ENCODE measurements at places on chromosomes 6 and 20. TPM values are rescaled to one million over a fixed set of nuclear protein-coding genes. Genes with fewer than 3 reads are reported as not detected.

GRCh38 chr6:29850011-29850553 lies 22.5 kb downstream of the HLA-G start:
- DNase-seq: no peak

- peak; percentile 97 for DNase-seq
These were observed 72.1 kb downstream of the CBFA2T2 start for GRCh38 chr20:33561692-33562601.

The SNRPB2 gene
- total RNA-seq: 133 TPM

GRCh38 chr6:139364302-139364981 lies 10.0 kb downstream of the CITED2 start:
- DNase-seq: peak; percentile 60

The C6orf163 gene
- total RNA-seq: 0.29 TPM

GRCh38 chr6:71246596-71246995 lies 42.0 kb upstream of the OGFRL1 start:
- DNase-seq: no peak

GRCh38 chr6:152573762-152574161 lies 63.4 kb downstream of the SYNE1 start:
- DNase-seq: no peak

DNA sequence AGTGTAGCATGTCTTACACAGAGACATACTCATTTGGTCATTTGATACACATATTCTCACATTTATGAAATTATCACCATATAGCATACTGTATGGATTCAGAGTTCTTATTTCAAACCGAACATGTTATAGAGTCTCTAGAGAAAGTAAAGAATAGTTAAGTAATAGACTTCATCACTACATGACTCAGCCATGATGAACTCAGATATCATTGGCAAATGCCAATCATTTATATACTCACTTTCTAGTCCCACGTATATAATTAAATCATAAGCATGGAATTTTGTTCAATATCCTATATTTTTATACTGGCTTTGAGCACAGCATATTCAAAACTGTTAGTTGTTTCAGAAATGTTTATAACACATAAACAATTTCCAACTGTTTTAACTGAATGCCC lies 749.9 kb downstream of the HACE1 start:
- DNase-seq: no peak

DNA sequence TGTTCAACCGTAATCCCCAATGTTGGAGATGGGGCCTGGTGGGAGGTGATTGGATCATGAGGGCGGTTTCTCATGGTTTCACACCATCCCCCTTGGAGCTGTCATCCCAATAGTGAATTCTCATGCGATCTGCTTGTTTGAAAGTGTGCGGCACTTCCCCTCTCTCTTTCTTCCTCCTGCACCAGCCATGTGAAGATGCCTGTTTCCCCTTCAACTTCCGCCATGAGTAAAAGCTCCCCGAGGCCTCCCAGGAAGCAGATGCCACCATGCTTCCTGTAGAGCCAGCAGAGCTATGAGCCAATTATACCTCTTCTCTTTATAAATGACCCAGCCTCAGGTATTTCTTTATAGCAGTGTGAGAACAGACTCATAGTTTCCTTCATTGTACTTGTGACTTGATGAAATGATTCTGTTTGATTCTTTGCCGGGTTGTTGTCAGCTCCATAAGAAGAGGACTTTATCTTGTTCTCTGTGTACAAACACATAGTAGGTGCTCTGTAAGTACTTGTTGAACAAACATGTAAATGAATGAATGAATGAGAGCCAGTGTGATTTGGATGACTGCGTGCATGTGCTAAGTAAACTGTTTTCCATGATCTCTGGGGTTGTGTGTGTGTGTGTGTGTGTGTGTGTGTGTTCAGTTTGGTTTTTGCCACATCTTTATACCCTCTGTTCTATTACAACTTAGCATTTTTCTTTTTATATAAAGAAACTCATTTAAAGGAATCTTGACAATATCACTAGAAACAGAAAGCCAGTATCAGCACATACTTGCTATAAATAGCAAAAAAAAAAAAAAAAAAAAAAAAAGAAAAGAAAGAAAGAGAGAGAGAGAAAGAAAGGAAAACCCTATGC lies 22.5 kb upstream of the PTGIS start:
- no peak for DNase-seq

The ALDH8A1 gene
- 0.12 TPM for total RNA-seq

DNA sequence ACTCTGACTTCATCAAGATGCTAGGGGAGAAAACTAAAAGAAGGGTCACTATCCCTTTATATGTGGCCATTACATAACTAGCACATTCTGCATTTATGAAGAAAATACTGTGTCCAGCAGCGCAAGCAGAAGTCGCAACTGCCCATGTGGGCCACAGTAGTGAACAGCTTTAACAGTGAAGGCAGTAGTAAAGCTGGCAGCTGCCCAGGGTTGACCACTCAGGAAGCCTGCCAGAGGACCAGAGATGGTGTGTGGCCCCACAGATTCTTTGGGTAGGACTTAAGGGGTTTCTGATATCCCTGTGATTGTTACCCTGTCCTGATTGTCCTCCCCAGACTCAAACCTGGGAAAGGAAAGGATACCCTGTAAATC lies 88.3 kb upstream of the NT5E start:
- DNase-seq: no peak

DNA sequence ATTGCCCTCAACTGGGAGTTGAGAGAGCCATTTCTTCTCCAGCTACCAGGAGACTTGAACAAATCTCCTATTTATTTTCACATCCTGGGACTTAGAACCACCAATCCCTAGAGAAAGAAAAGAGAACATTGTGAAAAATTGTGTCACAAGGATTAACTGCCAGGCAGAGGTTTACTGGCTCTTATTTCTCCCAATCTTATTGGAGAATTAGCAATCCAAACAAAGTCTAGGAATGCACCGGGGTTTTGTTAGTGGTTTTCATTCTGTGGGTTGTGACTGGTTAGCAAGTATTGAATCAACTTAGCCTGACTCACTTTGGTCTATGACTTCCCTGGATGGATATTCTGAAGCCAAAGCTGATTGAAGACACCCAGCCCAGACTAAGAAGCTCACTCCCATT lies 21.2 kb upstream of the ENPP5 start:
- peak; percentile 63 for DNase-seq

DNA sequence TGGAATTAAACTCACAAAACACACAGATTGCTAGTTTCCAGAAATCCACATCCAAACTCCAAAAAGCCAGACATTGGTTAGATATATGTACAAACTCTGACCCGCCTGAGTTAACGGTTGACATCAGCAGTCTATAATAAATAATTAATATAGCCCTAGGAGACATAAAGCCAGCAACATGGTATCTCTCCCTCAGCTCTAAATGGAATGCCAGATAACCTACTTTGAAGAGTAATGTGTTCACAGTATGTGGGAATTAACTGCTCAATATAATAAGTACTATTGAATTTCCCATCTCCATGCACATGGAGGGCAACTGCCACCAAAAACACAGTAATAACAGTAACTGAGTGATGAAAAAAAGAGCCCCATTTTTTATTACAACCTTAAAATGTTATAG lies 383.2 kb downstream of the CD83 start:
- DNase-seq: no peak

The MLN gene
- not detected for total RNA-seq

- DNase-seq: no peak
These were observed 23.6 kb downstream of the NSFL1C start for GRCh38 chr20:1443085-1443484.

DNA sequence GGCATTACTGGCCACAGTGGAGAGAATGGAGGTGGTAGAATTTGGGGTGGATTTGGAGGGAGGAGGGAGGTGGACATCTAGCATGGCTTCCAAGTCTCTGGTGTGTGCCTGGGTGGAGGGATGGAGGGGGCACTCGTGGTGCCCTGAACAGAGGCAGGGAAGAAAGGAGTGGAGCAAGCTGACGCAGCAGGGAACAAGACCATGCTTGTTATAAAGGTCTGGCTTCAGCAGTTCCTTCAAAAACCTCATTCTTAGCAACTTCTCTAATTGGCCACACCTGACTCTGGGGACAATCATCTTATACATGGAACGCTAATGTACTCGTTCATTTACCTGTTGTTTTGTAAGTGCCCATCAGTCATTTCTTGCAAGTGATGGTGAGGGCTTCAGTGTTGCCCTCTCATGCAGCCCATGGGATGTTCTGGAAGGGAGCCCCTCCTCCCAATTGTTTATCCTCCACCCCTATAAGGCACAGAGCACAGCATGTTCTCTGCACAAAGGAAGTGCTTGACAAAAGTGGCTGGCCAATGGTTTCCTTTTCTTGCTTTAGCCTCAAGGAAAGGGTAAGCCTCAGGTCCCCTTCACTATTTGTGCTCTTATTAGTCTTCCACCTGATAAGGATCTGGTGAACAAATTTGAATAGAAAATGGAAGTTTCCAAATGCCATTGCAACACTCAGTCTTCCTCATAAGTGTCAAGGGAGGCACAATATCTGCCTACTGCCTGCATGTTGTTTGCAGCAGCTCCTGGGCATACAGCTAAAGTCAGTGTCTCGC lies 39.3 kb downstream of the GFOD1 start:
- DNase-seq: no peak

DNA sequence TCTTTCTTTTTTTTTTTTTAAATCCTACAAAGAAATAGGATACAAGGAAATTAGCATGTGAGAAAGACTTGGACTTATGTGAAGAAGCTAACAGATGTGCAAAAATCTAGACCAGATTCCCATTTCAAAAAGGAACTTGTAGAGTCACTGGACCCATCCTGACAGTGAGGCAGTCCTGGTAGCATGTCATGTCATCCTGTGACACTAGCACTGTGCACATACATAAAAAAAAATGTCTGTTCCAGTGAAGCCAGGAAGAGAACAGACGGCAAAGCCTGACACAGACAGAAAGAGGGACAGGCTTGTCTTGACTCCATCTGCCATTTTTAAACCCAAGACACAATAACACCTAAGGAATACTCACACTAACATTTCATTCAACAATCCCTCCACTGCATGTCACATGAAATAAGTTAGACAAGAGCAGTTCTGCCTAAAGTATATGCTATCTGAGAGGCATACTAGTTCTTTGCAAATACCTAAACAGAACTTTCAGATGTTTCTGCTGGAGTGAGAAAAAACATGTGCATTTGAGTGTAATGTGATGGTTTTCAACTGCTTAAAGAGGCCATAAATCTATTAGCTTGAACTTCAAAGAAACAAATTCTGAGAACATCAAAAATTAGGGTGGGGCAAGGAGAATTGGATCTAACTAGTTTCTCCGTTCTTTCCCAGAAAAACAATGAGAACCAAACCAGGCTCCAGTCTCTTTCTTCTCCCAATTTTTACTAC lies 159.6 kb downstream of the BACH2 start:
- no peak for DNase-seq

DNA sequence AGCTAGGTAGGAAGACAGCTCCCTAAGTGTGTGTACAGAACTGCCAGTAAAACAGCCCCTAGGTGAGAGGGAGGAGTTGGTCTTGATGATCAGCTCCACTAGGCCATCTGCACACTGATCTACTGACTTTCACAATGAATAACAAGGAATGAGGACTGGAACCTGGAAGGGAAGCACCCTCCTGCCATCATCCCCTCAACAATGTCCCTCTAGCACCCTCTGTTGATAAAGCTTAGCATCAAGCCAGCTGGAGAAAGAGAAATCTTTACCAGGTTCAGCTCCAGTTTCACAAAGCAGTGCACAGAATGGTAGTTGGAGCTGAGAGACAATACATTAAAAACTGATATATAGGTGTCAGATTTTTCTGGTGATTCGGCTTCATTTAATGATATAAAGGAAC lies 57.2 kb upstream of the IRAK1BP1 start:
- DNase-seq: peak; percentile 34

- no peak for DNase-seq
These were observed 134.8 kb upstream of the PHACTR3 start for GRCh38 chr20:59469267-59470252.

The SAPCD1 gene
- total RNA-seq: 2.7 TPM

DNA sequence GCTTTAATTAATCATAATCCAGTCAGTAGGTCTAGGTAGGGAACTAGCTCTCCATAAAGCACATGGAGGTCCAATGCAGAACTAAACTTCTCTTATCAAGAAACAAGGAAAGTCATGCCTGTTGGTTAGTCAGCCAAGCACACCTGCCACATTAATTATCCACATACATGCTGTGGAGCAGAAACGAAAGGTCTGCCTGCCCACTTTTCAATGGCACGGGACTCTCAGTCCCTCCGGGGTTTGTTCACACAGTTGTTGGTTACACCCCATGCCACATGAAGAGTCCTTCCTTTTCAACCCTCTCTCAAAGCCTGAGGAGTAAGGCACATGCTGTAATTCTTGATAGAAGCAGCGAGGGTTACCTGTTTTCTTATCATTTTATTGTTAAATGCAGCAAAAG lies 1096.4 kb upstream of the MAP3K7 start:
- DNase-seq: no peak

- no peak for DNase-seq
These were observed 4.2 kb upstream of the RNF182 start for GRCh38 chr6:13920552-13920951.

Measured in RPMI7951 (cell line).